Breast epithelium (tissue), 4 donors: ENCODE measurements at places on chromosomes 7 and 10. TPM values are rescaled to one million over a fixed set of nuclear protein-coding genes. Genes with fewer than 3 reads are reported as not detected.
A peak's percentile ranks its signal among the peaks of the same experiment; 100 is the strongest.

The ZNF736 gene
- 16.3 TPM for total RNA-seq

- no peak for DNase-seq
- H3K36me3 ChIP-seq, result no peaks in the 10 kb centered on the region
- H3K4me3 ChIP-seq, result no peak overlapping the region
- H3K4me1 ChIP-seq, result no peaks in the 10 kb centered on the region
- H3K27ac ChIP-seq, result no peak overlapping the region
Observed at GRCh38 chr7:78983483-78983882, 470.0 kb downstream of the MAGI2 start.

DNA sequence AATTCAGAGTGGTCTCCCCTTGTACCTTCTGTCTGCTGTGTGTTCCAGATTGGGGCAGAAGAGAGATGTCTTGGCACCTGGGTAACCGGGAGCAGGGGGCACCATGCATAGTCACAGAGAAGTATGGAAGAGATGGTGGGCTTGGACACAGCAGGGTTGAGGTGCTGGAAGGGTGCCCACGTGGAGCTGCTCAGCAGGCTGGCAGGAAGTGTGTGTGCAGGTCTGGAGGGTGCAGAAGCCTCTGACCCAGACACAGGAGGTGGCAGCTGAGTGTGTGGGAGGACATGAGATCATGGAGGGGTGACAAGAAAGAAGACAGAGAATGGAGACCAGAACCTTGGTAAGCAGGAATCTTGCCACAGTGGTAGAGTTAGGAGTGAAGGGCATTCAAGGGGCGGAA, 42.3 kb upstream of the DUSP5 start:
- H3K27ac ChIP-seq, result no peak overlapping the region
- no peaks in the 10 kb centered on the region for H3K27me3 ChIP-seq
- no peaks in the 10 kb centered on the region for H3K36me3 ChIP-seq

DNA sequence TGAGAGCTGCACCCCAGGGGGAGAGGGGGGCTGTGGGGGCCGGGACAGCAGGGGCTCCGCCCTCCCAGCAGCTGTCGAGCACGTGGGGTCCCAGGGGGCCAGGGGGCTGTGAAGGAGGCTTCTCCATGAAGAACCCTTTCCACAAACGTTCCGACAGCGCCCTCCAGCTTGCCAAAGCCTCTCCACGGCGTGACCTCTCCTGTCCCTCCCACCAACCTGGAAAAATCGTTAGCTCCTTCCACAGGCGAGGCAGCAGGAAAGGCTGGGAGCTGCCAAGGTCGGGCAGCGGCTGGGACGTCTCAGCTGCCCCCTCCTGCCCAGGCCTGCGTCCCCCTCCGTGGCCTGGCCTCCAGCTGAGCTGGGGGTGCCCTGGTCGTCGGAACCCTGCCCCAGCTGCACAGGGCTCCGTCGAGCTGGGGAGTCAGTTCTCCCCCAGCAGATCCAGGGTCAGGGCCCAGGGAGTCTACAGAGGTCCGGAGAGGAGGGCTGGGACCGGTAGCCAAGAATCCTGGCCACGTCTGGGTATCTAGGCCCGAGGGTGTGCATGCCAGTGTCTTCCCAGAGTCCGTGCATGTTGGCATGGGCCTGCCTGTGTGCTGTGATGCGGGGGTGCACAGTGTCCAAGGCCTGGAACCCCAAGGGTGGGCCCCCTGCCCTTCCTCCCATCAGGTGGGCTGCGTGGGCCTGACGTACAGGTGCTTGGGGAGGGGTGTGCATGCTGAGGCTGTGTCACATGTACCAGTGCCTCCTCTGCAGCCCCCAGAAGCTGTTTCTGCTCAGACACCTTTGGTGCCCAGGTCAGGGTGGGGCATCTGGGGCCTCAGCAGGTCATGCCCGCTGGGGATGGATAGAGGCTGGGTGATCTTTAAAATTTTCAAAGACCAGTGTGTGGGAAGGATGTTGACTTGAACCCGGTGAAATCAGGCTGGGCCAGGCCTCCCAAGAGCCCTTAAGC, 66.5 kb downstream of the UNCX start:
- H3K36me3 ChIP-seq, result no peaks in the 10 kb centered on the region
- H3K4me3 ChIP-seq, result no peak overlapping the region
- no peak overlapping the region for H3K27ac ChIP-seq
- no peaks in the 10 kb centered on the region for H3K4me1 ChIP-seq
- no peaks in the 10 kb centered on the region for H3K27me3 ChIP-seq

The SFTPA2 gene
- 0.98 TPM for total RNA-seq

The MGMT gene
- 34.1 TPM for total RNA-seq

GRCh38 chr10:62559481-62560200, 185.5 kb downstream of the ZNF365 start:
- DNase-seq, result no peak
- H3K27me3 ChIP-seq, result no peaks in the 10 kb centered on the region
- H3K27ac ChIP-seq, result peak overlapping the region; percentile 82
- H3K4me3 ChIP-seq, result no peak overlapping the region

The SPDYE8 gene
- not detected for total RNA-seq

- no peaks in the 10 kb centered on the region for H3K4me1 ChIP-seq
- no peak for DNase-seq
- no peaks in the 10 kb centered on the region for H3K36me3 ChIP-seq
Observed at GRCh38 chr7:128876127-128876526, 13.5 kb downstream of the ATP6V1F start.

The TMEM243 gene
- total RNA-seq, result 46.9 TPM

DNA sequence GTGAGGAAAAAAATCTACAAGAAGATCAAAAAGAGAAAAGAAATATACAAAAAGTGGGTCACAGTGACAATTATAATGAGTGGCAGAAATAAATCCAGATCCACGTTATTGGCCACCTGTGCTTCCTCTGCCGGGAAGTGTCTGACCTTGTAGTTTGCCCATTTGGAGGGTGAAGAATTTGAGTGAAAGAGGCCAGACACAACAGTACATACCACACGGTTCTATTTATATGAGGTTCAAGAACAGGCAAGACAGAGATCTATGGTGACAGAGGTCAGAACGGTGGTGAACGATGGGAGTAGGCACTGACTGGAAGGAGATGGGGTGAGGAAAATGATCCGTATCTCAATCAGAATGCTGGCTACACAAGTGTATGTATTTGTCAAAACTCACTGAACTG, 17.1 kb downstream of the PARP12 start:
- H3K4me3 ChIP-seq, result no peak overlapping the region
- no peaks in the 10 kb centered on the region for H3K27me3 ChIP-seq
- no peak for DNase-seq

GRCh38 chr7:355568-355967, 65.6 kb downstream of the FOXL3 start:
- DNase-seq, result no peak
- no peak overlapping the region for H3K27ac ChIP-seq
- peaks cover 16% of the 10 kb centered on the region for H3K27me3 ChIP-seq
- no peaks in the 10 kb centered on the region for H3K36me3 ChIP-seq
- H3K4me1 ChIP-seq, result peaks cover 4% of the 10 kb centered on the region

- H3K4me3 ChIP-seq, result no peak overlapping the region
- no peaks in the 10 kb centered on the region for H3K36me3 ChIP-seq
- no peaks in the 10 kb centered on the region for H3K4me1 ChIP-seq
- H3K27ac ChIP-seq, result peak overlapping the region; percentile 85
- peak; percentile 90 for DNase-seq
Observed at GRCh38 chr10:29784175-29784773, 149.5 kb upstream of the SVIL start.

The ENTPD7 gene
- 11.6 TPM for total RNA-seq

GRCh38 chr10:13590886-13591285, 4.1 kb downstream of the PRPF18 start:
- H3K4me1 ChIP-seq, result peaks cover 7% of the 10 kb centered on the region
- H3K36me3 ChIP-seq, result no peaks in the 10 kb centered on the region
- no peaks in the 10 kb centered on the region for H3K27me3 ChIP-seq
- DNase-seq, result no peak
- H3K4me3 ChIP-seq, result no peak overlapping the region
- H3K27ac ChIP-seq, result no peak overlapping the region

GRCh38 chr7:82904871-82905270, 257.8 kb downstream of the PCLO start:
- H3K4me3 ChIP-seq, result no peak overlapping the region
- no peak overlapping the region for H3K27ac ChIP-seq
- H3K27me3 ChIP-seq, result no peaks in the 10 kb centered on the region
- no peaks in the 10 kb centered on the region for H3K36me3 ChIP-seq
- H3K4me1 ChIP-seq, result no peaks in the 10 kb centered on the region
- no peak for DNase-seq

The GDF10 gene
- 12.3 TPM for total RNA-seq

GRCh38 chr10:78065611-78066010, 31.9 kb downstream of the RPS24 start:
- H3K4me1 ChIP-seq, result no peaks in the 10 kb centered on the region
- no peak overlapping the region for H3K4me3 ChIP-seq
- no peak for DNase-seq
- H3K27me3 ChIP-seq, result no peaks in the 10 kb centered on the region
- H3K27ac ChIP-seq, result no peak overlapping the region
- H3K36me3 ChIP-seq, result no peaks in the 10 kb centered on the region

DNA sequence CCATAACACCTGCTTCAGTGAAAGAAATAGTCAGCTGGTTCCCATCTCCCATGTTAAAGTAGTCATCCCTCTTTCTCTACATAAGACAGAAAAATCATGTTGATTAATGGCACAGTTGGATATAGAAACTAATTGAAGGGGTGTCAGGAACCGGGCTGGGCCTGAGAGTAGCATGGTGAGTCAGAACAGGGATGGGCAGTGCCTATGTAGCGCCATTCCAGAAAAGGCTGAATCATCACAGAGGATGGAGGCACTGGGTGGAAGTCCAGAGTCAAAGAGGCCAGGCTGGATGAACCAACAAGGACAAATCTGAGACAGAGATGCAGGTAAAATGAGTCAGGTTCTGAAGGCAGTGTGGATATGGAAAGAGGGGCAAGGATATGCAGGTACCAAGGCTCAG, 201.2 kb downstream of the LHFPL3 start:
- H3K4me3 ChIP-seq, result no peak overlapping the region
- H3K4me1 ChIP-seq, result no peaks in the 10 kb centered on the region
- no peaks in the 10 kb centered on the region for H3K27me3 ChIP-seq

- H3K27ac ChIP-seq, result peak overlapping the region; percentile 20
- H3K4me3 ChIP-seq, result no peak overlapping the region
- no peaks in the 10 kb centered on the region for H3K27me3 ChIP-seq
- DNase-seq, result no peak
- H3K4me1 ChIP-seq, result no peaks in the 10 kb centered on the region
Observed at GRCh38 chr7:12692035-12692434, 4.6 kb downstream of the ARL4A start.

The STYXL1 gene
- total RNA-seq, result 38.3 TPM

GRCh38 chr7:136953386-136953785, 84.9 kb downstream of the CHRM2 start:
- no peaks in the 10 kb centered on the region for H3K4me1 ChIP-seq
- no peaks in the 10 kb centered on the region for H3K36me3 ChIP-seq
- no peak for DNase-seq
- H3K4me3 ChIP-seq, result no peak overlapping the region
- no peaks in the 10 kb centered on the region for H3K27me3 ChIP-seq

The SEPTIN14 gene
- total RNA-seq, result not detected

- no peak overlapping the region for H3K27ac ChIP-seq
- no peaks in the 10 kb centered on the region for H3K27me3 ChIP-seq
- no peak overlapping the region for H3K4me3 ChIP-seq
Observed at GRCh38 chr7:137920637-137921399, 74.0 kb upstream of the DGKI start.

The KEL gene
- total RNA-seq, result 0.16 TPM
